Suppressor macrophage treated with lipopolysaccharide for 4 hours (primary cell): ENCODE measurements at places on chromosomes 2 and 18.
A peak's percentile ranks its signal among the peaks of the same experiment; 100 is the strongest.

DNA sequence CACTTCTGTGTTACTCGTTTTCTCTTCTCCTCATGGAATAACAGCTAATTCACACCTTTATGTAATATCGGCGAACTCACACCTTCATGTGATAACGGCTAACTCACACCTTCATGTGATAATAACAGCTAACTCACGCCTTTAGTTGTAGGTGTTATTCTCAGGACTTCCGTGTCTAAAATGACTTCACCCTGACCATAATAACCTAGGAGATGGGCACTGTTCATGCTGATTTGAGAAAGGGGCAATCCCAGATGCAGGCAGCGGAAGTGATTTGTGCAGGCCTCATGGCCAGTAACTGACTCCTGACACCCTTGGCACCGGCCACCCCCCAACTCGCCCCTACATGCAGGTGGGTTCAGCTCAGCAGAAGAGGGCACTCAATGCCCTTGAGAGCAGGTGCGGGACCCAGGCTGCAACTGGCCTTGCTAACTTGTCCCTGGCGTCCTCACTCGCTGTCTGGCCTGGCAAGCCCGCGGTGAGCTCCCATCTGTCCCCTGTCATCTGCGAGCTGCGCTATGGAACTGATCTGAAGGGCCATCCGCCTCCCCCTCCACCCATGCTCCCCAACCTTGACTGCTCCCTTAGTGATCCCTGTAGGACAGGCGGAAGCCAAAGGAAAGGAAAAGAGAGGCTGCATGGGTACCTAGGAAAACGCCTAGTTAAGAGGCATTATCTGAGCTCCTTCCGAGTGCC lies 42.6 kb upstream of the MTCL1 start:
- no peak for DNase-seq

- no peak for DNase-seq
Observed at GRCh38 chr2:213149294-213149875, 2.0 kb downstream of the IKZF2 start.

DNA sequence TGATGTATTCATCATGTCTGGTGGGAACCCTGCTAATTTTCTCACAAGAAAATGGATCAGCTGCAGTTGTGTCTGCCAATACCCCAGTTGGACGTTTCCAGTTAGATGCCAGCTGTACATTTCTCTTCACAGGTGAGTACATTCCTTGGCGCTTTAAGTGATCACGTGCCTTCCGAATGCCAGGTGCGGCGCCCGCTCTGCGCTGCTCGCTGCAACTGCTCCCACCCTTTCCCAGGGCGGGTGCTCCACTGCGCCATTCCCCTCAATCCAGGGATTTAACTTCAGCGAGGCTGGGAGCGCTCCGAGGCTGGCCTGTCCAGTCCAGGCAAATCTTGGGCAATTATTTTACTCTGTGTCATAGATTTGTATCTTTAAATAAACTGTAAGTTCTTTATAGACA lies 225.0 kb upstream of the RAB6C start:
- no peak for DNase-seq

DNA sequence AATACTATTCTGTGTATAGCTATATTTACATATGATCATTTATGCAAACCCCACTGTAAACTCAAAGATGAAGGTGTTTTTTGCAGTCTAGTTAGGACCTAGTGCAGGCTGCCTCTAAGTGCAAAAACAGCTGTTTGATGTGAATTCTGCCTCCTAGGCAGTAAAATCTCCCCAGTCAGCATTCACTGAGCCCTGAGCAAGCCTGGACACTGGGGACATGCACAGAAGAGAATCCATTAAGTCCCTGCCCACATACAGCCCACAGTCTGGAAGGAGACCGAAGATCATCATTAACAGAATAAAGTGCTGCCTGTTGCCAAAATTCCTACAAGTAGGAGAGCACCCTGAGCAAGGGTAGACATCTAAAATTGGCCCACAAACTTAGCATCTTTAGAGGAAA lies 14.4 kb upstream of the BIN1 start:
- no peak for DNase-seq

GRCh38 chr2:7672027-7672684 lies 754.9 kb downstream of the RNF144A start:
- peak; percentile 66 for DNase-seq

GRCh38 chr2:127541809-127542208 lies 6.3 kb downstream of the MYO7B start:
- DNase-seq = no peak
